ENCODE measurements at places on chromosomes 2 and 18.

- DNase-seq, result no peak
Observed at GRCh38 chr2:213281156-213281555, 3.1 kb upstream of the SPAG16 start.

GRCh38 chr2:46116150-46116549 lies 181.1 kb upstream of the EPAS1 start:
- no peak for DNase-seq

GRCh38 chr2:20062615-20063545 lies 11.5 kb upstream of the LAPTM4A start:
- DNase-seq, result no peak

DNA sequence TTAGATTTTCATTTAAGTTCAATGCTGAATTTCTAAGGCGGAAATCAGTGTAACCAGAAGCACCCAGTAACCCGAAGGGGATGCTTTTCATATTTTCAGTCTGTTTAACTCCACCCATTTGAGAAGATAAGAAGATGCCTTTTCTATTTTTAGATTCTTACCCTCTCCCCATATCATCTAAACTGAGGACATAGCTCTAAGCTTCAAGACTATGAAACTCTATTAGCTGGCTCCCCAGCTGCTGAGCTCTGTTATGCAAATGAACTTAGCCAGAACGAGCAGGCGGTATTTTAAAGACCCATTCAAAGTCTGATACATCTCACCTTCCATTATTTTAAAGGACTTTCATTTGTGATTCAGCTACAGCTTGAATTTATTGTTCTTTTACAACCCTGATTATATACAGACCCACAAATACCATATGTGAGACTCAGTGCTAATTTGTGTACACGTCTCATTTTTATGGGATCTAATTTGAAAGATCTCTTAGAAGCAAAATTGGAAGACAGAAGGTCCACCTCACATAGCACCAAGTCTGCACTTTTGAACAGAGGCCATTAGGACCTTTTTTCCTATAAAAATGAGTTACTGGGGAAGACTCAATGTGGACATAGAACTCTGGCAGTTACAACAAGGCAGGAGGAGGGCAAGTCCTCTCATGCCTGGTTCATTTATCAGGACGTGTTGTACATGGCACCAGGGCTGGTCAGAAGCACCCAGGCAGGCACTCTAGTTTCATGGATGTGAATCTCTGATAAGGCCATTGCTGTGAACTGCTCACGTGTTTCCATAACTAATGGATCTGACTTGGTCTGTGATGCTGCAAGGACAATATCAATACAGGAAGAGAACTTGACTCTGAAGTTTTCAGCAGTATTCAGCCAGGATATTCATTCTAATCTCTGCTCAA lies 16.3 kb downstream of the CDC42EP3 start:
- DNase-seq, result no peak

GRCh38 chr18:26540043-26540628 lies 8.2 kb downstream of the KCTD1 start:
- no peak for DNase-seq

DNA sequence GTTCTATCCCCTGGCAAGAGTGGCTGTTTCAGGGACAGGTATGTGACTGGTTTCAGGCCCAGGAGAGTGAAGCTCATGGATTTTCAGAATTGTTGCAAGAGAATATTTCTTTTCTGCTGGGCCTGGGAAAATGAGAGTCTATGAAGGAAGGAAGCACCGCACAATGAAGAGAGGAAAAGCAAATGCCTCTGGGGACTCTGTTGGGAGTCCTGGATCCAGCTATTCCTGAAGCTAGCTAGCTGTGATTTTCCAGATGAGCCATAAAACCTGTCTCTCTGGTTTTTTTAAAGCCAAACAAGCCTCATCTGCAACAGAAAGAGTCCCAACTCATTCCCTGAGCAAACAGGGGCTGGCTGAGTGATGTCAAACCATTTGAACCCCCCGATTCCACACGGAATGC lies 53.7 kb downstream of the CRACDL start:
- no peak for DNase-seq

Data from progenitor cell of endocrine pancreas (in vitro differentiated cells).